ENCODE measurements at places on chromosomes 2 and 18.
A peak's percentile ranks its signal among the peaks of the same experiment; 100 is the strongest.

GRCh38 chr18:22559414-22560274, 141.9 kb upstream of the CTAGE1 start:
- DNase-seq, result no peak

- no peak for DNase-seq
Measured at GRCh38 chr2:74347742-74348141, 4.5 kb upstream of the SLC4A5 start.

GRCh38 chr2:136297994-136298393, 180.0 kb upstream of the CXCR4 start:
- DNase-seq, result no peak

DNA sequence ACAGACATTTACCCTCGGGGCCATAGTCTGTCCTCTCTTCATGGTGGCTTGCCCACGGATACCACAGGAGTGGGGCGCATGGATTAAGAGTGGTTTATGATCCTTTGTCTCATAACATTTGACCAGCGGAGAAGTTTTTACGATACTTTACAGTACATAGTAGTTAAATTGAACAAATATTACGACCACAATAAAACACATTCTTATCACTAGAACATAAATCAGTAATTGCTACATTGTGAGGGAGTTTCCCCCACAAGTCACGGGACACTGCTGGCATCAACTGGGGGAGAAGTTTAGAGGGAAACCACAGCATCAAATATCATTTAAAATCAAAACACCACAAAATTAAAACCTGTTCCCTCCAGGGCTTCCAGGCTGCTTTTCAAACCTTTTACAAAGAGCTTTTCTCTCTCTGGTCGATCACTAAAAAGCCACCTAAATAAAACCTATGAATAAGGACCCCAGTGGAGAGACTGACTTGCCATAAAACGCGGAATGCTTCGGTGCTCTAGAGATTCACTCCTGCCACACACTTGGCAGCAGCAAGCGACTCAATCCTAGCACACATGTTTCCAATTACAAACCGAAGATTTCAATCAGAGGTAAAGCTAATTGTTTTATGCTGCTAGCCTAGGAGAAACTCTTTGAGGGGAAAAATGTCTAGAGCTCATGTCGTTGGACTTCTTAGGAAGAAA, 173.7 kb upstream of the HNRNPA3 start:
- DNase-seq, result no peak

- peak; percentile 6 for DNase-seq
Measured at GRCh38 chr2:178280244-178280852, 86.0 kb downstream of the OSBPL6 start.

GRCh38 chr2:128548461-128548891, 229.8 kb upstream of the HS6ST1 start:
- no peak for DNase-seq

- DNase-seq, result no peak
Measured at GRCh38 chr18:24593401-24593800, 133.0 kb downstream of the HRH4 start.

GRCh38 chr2:91477731-91478672, 2786.5 kb downstream of the RPIA start:
- no peak for DNase-seq

- no peak for DNase-seq
Measured at GRCh38 chr18:8865934-8866333, 160.6 kb downstream of the MTCL1 start.

DNA sequence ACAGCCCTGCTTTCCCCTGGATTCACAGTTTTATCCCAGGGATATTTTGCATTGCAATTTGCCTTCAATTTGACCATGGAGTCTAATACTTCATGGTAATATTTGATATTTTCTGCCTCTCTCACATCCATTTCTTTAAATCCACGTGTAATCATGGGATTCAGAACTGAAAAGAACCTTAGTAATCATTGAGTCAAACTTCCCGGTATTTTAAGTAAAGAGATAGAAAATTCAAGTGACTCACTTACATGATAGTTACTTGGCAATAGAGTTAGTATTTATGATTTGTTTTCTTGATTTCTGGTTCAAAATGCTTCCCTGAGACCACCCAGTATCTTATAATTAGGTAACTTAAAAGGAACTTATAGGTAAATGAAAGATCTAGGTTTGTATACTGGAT, 33.7 kb upstream of the CDC42EP3 start:
- no peak for DNase-seq

- DNase-seq, result no peak
Measured at GRCh38 chr2:28435814-28436351, 43.2 kb downstream of the FOSL2 start.

- DNase-seq, result no peak
Measured at GRCh38 chr2:124970030-124970429, 944.9 kb downstream of the CNTNAP5 start.

DNA sequence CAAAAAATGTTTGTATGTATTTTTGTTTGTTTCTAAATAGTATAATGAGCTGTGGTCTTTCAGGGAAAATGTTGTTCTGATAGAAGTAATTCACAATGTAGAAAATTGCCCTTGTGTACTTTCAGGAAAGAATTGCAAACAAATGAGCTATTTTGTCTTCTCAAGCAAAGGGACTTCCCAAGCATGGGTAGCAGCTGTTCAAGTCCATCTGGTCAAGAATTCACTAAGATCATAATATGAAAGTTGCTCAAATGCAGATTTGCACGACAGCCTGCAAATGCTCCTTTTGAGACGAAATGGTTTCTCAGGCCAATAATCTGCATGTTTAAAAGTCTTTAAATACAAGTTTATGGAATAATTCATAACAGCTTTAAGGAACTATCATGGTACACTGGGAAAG, 51.9 kb upstream of the HNMT start:
- DNase-seq, result no peak

DNA sequence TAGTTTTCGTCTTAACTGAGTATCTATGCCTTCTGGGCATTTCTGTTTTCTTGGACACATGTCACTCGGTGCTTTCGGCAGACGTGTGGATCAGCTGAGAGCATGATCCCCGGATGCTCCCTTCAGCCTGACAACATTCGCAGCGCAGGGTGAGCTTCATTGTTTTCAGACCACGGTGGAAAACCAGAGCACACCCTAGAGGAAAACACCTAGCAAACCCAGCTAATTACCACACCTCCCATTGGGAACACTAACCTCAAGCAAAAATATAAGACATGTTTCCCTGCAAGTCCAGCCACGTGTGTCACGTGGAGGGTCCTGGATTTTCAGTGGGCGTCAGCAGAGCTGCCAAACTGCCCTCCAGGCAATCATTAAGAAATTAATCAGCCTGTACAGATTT, 31.0 kb downstream of the ANKRD29 start:
- DNase-seq, result no peak

Data from thoracic aorta (tissue), 2 donors.